Ovary (tissue), 10 donors: ENCODE measurements at places on chromosomes 4 and X. TPM values are rescaled to one million over a fixed set of nuclear protein-coding genes. Genes with fewer than 3 reads are reported as not detected.

DGAT2L6 gene
- total RNA-seq = not detected

RENBP gene
- 4.7 TPM for total RNA-seq

DNA sequence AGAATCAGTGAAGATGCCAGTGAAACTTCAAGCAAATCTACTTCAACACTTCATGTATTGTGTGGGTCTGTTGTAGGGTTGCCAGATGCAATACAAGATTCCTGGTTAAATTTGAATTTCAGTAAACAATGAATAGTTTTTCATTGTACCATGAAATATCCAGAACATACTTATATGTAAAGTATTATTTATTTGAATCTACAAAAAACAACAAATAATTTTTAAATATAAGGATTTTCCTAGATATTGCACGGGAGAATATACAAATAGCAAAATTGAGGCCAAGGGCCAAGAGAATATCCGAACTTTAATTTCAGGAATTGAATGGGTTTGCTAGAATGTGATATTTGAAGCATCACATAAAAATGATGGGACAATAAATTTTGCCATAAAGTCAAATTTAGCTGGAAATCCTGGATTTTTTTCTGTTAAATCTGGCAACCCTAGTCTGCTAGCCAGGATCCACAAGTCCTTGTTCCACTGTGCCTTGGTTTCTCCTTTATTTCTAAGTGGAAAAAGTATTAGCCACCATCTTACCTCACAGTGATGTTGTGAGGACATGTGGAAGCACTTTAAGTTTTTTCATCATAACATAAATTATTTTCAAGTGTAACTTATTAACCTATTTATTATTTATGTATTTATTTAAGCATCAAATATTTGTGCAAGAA, 2.3 kb downstream of the CXCL8 start:
- DNase-seq = no peak

GRCh38 chr4:5416637-5417036, 291.7 kb downstream of the EVC2 start:
- no peak for DNase-seq

DNA sequence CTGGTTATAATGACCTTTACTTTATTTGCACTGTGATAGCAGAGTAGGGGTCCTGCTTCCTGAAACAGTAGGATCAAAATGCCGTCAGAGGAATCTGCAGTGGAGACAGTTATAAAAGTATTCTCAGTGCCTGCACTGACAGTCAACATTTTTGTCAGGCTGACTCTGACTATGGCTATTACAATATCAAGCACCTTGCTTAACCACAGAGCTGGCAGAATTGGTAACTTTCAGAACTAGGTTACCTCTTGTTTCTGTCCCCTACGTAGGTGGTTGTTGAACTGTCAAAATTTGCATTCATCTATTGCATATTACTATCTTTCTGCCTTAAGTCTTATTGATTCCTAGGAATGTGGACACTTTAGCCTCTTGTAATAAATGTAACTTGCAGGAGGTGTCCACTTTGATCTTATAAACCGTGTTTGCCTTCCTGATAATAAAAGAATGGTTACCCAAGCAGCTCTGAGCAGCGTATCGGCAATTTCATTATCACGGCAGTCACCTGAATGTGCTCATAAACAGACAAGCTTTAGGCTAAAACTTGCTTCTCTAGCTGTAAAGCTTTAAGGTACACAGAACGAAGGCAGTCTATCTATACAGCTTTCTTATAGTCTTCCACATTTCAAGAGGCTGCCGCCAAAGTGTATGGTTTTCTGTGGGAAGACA, 353.0 kb upstream of the GALNT7 start:
- DNase-seq = no peak
